ENCODE measurements at places on chromosomes 3 and 15.

DNA sequence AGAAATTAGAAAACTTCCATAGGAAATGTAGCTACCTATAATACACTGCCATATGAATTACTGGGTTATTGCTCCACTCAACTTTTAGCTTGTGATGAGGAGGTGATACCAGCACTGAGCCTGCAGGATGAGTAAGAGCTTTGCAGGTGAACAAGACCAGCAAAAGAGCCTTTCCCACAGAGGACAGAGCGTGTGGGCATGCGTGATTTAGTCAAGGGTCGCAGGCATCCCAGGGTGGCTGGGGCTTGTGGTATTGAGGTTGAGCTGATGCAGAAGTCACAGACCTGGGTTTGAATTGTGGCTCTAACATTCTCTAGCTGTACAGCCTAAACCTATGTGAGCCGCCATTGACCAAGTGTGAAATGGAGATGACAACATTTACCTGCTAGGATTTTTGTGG, 5.6 kb downstream of the NRROS start:
- DNase-seq: no peak

DNA sequence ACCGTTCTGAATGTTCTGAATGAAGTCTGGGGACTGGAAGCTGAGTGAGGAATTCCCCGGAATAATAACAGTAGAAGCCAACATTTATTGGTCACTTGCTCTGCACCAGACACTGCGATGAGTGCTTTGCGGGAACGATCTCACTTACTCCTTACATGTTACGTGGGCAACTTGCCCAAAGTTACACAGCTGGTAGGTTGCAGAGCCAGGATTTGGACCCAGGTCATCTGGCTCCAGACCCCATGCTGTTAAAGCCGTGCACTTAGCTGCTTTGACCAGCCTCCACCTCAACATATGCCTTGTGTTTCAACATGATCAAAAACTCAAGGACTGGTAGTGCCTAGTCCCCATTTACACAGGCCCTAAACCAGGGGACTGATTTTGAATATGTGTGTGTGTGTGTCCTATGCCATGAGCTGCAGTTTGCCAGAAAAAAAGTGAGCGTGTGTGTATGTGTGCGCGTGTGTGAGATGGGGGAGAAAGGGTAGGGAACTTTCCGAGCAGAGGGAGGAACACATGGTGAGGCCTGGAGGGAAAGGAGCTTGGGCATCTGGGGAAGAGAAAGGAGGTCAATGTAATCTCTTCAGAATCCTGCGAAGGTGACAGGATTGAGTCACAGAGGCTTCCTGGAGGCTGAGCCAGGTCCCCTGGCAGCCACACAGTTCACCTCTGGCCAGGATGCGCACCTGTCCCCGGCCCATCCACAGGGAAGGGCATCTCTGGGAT, 28.9 kb downstream of the LINGO1 start:
- DNase-seq: no peak

DNA sequence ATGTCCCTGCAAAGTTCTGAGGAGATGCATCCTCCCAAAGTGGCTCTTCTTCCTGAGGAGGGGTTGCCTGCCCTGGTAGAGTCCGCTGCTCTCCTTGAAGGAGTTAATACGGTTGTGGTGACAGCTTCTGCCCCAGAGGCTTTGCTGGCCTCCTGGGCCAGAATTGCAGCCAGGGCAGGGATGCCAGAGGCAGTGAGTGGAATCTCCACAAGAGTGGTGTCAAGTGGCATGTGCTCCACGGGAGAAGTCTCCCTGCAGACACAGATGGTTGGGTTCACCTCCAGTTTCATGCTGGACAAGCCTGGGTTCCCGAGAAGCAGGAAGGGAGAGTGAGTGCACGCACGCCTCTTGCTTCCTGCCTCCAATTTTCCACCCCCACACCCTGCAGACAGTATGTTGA, 105.5 kb downstream of the SLC25A26 start:
- DNase-seq: no peak

- DNase-seq: no peak
Observed at GRCh38 chr15:58980351-58980939, 7.0 kb upstream of the RNF111 start.

DNA sequence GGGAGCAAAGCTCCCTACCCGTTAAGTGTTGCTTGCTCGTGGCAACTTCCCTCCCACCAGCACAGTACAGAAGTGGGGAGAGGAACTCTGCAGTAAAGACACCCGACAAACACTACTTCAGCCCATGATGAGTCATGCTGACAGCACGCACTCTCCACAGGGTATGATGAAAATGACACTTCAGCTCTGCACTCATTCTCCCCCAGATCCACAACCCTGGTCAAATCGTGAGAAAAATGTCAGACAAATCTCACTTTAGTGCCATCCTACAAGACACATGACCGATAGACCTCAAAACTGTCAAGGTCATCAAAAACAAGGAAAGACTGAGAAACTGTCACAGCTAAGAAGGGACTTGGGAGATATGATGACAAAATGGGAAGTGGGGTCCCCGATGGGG, 278.9 kb downstream of the OCA2 start:
- no peak for DNase-seq

DNA sequence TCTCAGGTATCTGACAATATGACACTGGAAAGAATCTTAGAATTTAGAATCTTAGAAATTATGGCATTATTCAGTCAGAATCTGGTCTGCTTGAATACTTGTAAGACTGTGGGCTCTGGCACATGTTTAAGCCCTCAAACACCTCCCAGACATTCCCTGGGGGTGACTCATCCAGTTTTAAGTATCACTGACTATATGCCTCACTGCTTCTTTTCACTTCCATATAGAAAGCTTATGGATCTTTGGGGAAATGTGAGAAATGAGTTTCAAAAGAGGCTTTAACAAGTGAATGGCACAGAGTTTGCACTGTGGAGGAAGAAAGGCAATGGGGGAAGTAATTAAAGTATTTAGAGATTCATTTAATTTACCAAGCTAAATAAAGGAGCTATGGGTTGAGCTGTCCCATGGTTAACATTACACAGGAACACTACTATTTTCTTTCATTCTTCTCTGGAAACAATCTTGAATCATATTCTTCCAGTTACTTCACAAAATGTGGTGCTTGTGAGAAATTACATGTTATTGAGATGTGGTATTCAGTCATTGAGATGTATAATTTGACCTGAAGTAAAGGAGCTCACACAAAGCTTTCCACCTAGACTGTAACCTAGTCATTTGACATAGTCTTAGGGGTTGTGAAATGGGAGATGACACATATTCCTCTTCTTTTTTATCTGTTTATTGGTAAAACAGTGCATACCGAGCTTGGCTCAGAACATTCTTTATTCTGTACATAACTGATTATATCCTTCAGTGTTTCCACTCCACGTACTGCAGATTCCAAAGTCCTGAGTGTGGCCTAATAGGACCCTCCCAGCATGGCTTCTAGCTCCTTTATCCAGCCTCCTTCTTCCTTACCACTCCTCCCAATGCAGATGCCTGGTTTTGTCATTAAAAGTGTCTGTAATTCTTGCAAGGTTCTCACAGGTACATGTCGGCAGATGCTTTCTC, 544.6 kb upstream of the NECTIN3 start:
- no peak for DNase-seq

DNA sequence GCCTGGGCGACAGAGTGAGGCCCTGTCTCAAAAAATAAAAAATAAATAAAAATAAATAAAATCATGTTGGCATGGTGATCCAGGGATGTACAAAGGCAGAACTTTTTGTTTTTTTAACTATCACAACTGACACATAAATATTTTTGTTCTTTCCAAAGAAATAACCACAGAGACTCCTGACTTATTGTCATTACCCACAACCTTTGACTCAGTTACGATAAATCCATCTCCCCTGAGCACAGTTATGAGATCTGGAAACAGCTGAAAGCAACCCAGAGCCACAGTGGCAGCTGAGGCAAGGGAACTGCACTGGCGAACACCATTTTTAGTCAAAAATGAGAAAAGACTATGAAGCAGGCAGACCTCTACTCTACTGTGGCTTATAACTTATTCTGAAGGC, 24.0 kb downstream of the OSBPL10 start:
- DNase-seq: no peak

- DNase-seq: no peak
Observed at GRCh38 chr15:51075826-51076523, 18.7 kb downstream of the TNFAIP8L3 start.

- DNase-seq: no peak
Observed at GRCh38 chr15:42456531-42456930, 34.4 kb downstream of the ZNF106 start.

- DNase-seq: no peak
Observed at GRCh38 chr3:103963599-103963998, 1403.1 kb upstream of the ALCAM start.

- DNase-seq: no peak
Observed at GRCh38 chr3:13709706-13710105, 160.8 kb downstream of the FBLN2 start.

DNA sequence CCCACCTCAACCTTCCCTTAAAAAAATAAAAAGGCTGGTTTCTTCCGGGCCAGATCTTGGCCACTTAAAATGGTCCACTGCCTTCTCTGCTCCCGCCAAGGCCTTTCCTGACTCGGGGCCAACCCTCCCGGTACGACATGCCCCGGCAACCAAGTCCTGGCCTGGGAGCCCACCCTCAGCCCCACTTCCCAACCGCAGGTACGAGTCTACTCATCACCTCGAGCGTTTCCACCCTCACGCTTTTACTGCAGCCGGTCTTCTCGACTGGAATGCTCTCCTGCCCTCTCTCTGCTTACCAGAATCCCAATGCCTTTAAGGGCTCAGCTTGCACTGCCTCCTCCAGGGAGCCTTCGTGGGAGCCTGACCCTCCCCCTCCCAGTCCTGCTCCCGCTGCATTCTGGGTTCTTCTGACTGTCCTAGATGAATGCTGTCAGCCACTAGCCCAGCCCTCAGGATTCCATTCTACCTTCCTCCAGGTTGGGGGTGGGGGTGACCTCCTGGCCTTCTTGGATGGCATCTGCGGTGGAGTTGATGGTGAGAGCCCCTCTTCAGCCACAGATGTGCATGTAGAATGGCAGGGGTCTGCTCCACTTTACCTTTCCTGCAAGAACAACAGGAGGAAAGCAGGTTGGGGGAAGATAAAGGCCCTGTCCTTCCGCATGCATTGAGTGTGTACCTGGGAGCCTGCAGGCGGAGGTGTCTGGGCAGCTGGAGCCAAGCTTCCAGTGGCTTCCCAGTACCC, 1.1 kb upstream of the CSRNP1 start:
- no peak for DNase-seq

DNA sequence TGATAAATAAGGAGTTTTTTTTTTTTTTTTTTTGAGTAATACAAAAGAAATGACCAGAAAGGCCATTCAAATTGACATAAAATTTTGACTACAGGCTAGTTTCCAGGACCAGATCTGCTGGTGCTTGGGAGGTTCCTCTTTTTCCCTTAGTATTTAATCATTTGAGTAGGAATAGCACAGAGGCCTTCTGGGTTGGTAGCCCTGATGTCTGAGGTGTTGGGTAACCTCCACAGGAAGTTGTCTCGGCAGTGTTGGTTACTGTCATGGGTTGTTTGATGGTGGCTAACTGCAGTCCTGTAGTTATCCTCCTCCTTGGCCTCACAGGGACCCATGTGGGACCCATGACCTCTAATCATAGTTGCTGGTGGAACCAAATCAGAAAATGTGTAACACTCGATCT, 91.1 kb downstream of the USP13 start:
- DNase-seq: no peak

GRCh38 chr15:81480645-81481053, 106.6 kb upstream of the TMC3 start:
- no peak for DNase-seq

GRCh38 chr3:122535964-122536631, 21.4 kb upstream of the KPNA1 start:
- no peak for DNase-seq

GRCh38 chr15:101618076-101618475, 34.1 kb downstream of the TM2D3 start:
- no peak for DNase-seq

DNA sequence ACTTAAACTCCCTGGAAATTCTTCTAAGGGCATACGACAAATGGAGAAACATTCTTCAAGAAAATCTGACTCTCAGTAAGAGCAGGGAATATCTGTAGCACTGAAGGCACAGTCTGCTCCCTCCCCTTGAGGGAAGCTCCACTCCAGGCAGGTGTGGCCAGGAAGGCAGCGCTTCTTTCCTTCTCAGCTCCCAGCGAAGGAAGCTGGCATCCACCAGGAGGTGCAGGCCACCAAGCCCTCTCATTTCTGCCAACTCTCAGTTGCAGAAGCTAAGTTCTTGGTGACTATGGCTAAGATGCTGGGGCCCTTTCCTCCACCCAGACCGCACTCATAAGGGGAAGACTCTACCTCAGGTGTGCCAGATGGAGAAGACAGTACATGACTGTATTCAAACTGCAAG, 37.7 kb upstream of the SLC41A3 start:
- no peak for DNase-seq

DNA sequence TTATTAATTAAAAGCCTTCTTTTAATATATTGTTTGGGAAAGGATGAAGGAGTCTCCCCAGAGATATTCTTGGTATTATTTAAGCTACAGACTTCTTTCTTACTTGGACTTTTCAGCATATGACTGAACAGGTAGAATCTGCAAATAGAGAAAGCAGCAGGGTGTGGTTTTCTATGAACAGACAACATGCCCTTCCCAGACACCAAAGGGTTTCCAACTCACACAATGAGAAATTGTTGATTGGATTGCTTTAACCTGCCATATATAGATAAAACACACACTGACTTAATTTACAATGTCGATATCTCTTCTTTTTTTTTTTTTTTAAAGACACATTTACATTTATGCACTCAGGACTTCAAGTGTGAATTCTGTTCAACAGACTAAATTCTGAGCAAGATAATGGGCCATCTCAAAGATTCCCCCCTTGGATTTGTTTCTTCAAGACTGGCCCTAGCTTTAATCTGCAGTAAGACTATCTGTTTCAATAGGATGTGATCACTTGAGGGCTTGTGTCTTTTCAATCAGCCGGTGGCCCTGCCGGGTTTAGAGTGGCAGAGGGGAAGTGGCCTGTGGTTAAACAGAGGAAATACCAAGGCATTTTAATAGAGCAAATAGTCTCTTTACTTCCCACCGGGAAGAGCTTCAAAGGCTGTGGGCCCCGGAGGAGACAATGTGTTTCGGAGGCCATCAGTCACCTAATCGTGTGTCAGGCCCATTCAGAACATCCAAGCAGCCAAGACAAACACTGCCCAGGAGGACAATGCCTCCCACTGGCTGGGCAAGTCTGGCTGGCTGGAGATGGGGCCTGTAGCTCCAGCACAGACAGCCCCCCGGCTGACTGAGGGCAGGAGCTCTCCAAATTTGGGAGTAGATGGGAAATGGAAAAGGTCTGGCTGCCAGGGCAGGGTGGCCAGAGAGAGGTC, 6.1 kb downstream of the IL17RD start:
- no peak for DNase-seq

All from T-helper 22 cell (primary cell).